ENCODE measurements at places on chromosomes 2 and 18.

GRCh38 chr2:13919981-13920382 is 712.5 kb upstream of the LRATD1 start:
- no peak for DNase-seq

GRCh38 chr18:369224-370015 is 101.6 kb upstream of the THOC1 start:
- DNase-seq: no peak

DNA sequence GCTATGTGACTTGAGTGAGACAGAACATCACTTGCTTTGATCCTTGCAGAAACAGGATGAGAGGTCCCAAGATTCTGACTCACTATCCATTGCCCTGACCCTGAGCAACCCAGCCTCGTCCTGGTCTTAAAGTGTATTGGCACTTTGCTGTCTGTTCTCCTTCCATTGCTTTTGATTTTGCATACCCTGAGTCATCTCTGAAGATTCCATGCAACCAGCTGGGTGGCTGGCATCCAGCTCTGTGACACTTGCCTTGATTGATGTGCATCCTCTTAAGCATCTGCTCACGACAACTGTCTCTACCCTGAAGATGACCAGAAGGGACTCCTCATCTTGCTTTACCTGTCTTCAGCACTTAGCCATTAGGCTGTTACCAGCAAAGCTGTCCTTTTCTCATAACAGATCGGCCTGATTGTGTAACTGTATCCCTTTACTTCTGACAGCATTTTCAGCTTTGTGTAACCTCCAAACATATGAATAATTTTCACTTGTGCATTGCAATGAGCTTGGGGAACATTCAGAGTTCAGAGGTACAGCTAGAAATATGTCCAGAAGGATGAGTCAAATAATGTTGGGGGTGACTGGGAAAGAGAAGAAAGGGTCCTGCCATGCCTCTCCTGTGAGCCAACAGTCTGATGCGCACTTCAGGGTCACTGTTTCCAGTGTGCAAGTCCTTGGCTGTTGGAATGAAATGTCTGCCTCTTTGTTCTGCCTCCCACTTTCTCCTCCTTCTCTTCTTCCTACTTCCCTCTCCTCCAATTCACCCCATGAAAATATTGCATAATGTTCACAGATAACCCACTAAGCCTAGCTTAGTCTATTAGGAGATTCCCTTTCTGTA is 249.7 kb upstream of the OSR1 start:
- no peak for DNase-seq

GRCh38 chr2:17805717-17806363 is 10.4 kb upstream of the MSGN1 start:
- DNase-seq: no peak

DNA sequence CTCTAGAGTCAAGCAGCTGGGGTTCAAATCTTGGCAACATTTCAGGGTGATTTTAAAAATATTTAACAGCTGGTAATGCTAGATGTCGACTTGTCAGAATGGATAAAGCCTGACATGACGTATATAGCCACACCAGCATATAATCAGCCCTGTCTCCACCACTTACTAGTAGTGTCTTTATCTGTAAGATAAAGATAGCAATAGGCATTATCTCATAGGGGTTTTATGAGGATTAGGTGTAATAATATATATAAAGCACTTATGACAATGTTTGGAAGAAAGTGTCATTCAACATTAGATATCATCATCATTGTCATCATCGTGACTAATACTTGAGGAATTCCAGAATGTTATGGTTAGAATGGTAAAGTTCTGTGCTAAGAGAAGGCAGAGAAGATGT is 369.0 kb upstream of the CWC22 start:
- no peak for DNase-seq

- DNase-seq: no peak
Measured at GRCh38 chr18:44520981-44521667, 159.6 kb upstream of the SETBP1 start.

DNA sequence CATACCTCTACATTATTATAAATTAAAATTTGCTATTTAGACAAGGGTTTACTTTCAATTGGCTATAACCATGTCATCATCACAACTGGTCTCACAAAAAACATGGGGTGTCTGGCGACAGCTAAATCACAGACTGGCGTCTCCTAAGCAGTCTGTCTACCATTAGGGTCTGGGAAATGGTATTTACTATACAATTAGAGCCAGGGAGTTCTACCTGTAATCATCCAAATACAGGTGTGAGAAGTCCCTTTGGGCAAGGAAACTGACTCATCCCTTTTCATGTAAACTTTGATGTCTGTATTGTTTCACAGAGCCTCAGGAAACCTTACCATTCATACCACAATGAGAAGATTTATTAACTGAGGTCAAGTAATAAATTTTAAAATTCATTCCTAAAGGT is 126.7 kb downstream of the OLA1 start:
- no peak for DNase-seq

- no peak for DNase-seq
Measured at GRCh38 chr2:147689220-147689909, 155.5 kb upstream of the ACVR2A start.

GRCh38 chr2:73611193-73611592 is 31.0 kb downstream of the NAT8 start:
- no peak for DNase-seq

DNA sequence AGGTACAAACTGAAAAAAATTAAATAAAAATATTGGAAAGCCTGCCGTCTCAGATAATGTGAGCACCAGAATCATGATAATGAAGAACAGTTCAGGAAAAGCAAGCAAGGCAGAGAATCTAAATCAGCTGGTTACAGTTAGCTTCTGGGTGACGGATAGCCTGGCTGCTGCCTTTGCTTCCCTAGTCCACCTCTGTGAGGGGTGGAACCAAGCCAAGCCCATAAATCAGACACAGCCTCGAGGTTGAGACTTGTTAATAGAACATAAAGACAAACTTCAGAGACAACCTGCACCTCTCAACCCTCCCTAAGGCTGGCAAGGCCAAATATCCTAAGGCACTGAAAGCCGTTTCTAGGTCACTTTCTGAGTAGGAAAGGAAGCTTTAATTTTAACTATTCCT is 334.7 kb upstream of the SLC39A10 start:
- no peak for DNase-seq

DNA sequence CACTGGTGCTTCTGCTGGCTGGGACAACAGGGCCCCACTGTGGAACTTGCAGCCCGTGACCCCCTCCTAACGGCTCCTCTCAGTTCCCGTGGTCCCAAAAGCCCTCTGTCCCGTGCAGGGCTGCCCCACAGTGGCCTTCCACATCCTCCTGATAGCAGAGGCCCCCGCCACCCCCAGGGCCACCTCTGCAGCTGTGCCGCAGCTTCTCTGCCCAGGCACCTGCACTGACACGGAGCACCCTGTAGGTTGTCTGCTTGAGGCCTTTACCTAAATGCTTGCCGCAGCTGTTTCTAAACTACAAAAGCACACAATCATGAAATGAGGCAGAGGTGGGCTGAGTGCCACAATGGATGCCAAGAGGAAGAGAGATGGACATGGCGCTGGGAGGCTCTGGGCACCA is 13.5 kb upstream of the GRHL1 start:
- no peak for DNase-seq

- no peak for DNase-seq
Measured at GRCh38 chr18:14970027-14970426, 222.1 kb downstream of the ANKRD30B start.

DNA sequence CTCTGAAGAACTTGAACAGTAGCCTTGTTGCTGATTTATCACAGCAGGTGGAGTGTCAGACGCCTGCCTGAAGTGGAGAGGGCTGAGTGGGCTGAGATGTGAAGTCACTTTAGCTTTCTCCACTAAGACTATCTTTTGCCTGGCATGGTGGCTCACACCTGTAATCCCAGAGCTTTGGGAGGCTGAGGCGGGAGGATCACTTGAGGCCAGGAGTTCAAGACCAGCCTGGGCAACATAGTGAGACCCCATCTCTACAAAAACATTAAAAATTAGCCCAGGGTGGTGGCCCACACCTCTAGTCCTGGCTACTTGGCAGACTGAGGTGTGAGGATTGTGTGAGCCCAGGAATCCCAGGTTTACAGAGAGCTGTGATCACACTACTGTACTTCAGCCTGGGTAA is 60.6 kb upstream of the TTC39C start:
- no peak for DNase-seq

DNA sequence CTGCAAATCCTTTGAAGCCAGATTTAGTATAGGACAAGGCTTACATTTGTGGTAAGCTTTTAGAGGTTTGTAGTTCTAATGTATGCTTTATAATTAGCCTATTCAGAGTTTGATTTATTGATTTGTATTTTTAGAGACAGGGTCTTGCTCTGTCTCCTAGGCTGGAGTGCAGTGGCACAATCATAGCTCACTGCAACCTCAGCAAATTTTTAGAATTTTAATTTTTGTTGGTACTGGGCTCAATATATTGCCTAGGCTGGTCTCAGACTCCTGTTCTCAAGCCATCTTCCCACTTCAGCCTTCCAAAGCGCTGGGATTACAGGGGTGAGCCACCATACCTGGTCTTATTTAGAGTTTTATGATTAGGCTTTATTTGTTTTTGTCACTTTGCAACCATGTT is 4.5 kb downstream of the KCNJ13 start:
- no peak for DNase-seq

Data from activated T-helper 1 cell treated with Interleukin-2 at 50 U/mL for 16 hours (primary cell).